ENCODE measurements at places on chromosomes 4 and X.

DNA sequence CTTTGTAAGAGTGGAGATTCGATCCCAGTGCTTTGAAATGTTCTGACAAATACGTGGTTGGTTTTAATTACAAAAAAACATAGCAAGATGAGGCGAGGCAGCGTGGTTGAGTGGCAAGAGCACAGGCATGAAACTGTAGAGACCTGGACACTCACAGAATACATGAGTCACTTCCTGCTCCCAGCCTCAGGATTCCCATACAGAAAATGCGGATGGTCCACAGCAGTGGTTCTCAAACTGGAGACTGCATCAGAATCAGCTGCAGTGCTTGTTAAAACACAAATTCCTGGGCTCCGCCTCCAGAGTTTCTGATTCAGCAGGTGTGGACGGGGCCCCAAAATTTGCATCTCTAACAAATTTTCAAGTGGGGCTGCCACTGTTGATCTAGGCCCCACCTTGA is 10.1 kb downstream of the OTOP1 start:
- no peak for DNase-seq

DNA sequence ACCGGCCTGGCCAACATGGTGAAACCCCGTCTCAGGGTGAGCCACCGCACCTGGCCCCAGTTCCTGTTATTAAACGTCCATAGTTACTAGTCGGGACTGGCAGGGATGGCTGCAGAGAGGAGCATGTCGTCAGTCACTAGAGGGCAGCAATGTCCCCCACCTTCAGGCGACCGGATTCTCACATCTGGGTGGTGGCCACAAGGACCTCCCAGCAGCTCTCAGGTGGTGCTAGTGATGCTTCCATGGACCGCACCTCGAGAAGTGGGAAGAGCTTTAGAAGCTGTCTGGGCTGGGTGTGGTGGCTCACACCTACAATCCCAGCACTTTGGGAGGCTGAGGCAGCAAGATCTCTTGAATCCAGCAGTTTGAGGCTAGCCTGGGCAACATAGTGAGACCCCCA is 13.3 kb upstream of the IL3RA start:
- DNase-seq = peak; percentile 61

DNA sequence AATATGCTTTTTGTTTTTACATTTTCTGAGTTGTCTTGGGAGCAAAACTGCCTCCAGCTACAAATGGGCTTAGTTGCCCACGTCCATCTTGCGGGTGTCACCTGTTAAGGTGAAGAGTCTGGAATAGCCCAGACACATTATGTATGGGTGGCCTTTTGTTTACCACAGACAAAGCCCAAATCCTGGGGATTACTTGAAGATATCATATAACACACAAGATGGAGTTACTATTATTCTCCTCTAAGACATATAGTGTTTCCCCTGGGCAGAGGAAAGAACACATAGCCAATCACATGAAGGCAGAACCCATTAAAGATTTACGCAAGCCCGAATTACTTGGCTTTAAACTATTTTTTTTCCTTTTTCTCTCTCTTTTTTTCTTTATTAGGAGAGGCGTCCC is 625.6 kb upstream of the FAM241A start:
- DNase-seq = no peak

GRCh38 chr4:101198682-101199339 is 148.5 kb downstream of the PPP3CA start:
- no peak for DNase-seq

GRCh38 chr4:132593717-132594400 is 555.2 kb upstream of the PCDH10 start:
- DNase-seq = no peak

GRCh38 chrX:22968494-22968893 is 31.3 kb upstream of the DDX53 start:
- no peak for DNase-seq

DNA sequence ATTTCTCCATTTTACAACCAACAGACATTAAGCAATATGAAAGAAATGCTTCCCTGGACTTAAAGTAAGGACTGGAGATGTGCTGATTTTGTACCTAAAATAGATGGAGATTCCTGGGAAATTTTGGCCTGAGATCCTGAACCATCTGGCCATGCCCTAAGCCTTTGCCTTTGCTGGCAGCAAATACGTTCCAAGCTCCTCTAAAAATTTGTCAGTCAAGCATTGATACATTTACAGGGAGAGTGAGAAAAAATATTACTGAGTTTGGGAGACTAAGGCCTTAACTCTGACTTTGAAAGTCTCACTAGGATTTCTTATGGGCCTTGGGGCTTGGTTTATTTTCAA is 63.9 kb downstream of the FHDC1 start:
- no peak for DNase-seq

GRCh38 chrX:18855919-18856644 is 127.8 kb downstream of the PHKA2 start:
- no peak for DNase-seq

- no peak for DNase-seq
Measured at GRCh38 chr4:173707658-173708419, 177.8 kb upstream of the HAND2 start.

DNA sequence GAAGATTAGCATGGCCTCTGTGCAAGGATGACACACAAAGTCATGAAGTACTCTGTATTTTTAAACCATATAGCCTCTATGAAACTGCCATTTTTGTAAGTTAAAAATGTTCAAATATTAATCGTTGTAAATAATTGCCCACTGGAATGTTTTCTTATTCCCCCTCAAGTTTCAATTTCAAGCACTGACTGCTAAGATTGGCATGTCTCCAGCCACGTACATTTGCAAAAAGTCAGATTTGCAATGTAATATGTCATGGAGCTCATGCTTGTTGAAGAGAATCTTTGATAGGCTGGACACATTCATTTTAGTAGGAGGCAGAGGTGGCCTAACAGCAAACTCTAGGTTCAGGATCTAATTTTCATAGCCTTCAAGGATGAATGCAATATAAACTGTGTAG is 124.7 kb downstream of the CBR4 start:
- no peak for DNase-seq

- DNase-seq = no peak
Measured at GRCh38 chrX:148380650-148381561, 119.5 kb upstream of the AFF2 start.

DNA sequence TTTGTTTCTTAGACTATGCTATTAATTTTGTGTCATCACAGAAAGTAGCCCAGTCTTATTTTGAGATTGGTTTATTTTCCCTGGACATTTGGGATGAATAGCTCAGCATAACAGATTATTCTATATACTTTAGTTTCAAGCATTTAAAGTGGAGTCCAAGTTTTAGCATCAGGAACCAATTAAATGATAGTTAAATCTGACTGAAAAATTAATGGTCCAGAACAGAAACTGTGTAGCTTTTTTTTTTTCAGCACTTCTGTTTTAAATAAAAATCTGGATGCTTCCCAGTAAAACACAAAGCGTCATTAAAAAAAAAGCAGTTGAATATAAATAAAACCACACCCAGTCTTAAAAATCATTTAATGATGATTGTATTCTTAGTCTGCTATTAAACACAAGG is 59.4 kb upstream of the PITX2 start:
- no peak for DNase-seq

- no peak for DNase-seq
Measured at GRCh38 chrX:74065831-74066390, 238.1 kb upstream of the ZCCHC13 start.

DNA sequence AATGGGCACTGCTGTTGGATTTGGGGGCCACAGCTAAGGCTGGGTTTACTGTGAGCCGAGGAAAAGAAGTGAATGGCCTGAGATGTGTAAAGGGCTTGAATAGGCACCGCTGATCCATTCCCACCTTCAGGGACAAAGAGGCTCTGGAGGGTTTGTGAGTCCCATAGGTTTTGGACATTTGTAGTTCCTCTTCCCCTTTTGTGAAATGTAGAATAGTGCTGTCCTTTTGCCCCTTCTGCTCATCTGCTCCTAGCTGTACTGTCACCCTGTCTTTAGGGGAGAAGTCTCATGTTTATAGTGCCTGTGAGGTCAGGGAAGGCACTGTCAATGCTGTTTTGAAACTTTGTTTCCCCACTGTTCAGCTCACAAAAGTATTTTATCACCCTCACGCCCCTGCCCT is 26.4 kb upstream of the CLCN4 start:
- no peak for DNase-seq

GRCh38 chr4:2941138-2942036 is 21.8 kb downstream of the NOP14 start:
- no peak for DNase-seq
